T-cell (primary cell): ENCODE measurements at places on chromosomes 2 and 18.

DNA sequence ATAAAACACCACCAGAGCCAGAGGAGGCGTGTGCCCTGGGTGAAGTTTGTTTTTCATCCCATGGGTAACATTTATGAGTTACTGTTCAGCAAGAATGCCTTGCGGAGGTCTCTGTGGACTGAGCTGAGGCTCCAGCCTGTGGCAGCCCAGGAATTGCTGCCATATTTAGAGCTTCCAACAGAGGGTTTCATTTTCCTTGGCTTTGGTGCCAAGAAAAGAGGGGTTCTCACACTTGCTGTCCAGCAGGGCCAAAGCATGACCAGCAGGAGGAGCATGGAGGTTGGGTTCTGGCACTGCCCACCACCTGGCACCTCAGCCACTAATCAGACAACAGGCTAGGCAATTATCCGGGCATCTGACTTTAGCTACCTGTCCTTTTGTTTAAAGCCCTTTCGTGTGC lies 36.7 kb downstream of the EPAS1 start:
- no peak overlapping the region for H3K27ac ChIP-seq
- H3K4me1 ChIP-seq = peaks cover 9% of the 10 kb centered on the region
- no peaks in the 10 kb centered on the region for H3K27me3 ChIP-seq
- DNase-seq = no peak
- no peaks in the 10 kb centered on the region for H3K36me3 ChIP-seq

GRCh38 chr2:84931384-84931821 lies 25.9 kb downstream of the TMSB10 start:
- H3K27ac ChIP-seq = no peak overlapping the region
- H3K36me3 ChIP-seq = no peaks in the 10 kb centered on the region
- H3K4me1 ChIP-seq = peaks cover 29% of the 10 kb centered on the region
- no peak overlapping the region for H3K4me3 ChIP-seq
- DNase-seq = no peak
- H3K27me3 ChIP-seq = no peaks in the 10 kb centered on the region

- no peak for DNase-seq
- peaks cover 5% of the 10 kb centered on the region for H3K27me3 ChIP-seq
- H3K36me3 ChIP-seq = no peaks in the 10 kb centered on the region
- no peak overlapping the region for H3K4me3 ChIP-seq
- H3K27ac ChIP-seq = no peak overlapping the region
- H3K4me1 ChIP-seq = no peaks in the 10 kb centered on the region
These were observed 952 bp upstream of the UGT1A6 start for GRCh38 chr2:233691443-233692433.

GRCh38 chr2:206611191-206611590 lies 31.1 kb upstream of the FAM237A start:
- no peak for DNase-seq
- no peak overlapping the region for H3K4me3 ChIP-seq
- H3K27ac ChIP-seq = no peak overlapping the region
- H3K36me3 ChIP-seq = no peaks in the 10 kb centered on the region
- no peaks in the 10 kb centered on the region for H3K4me1 ChIP-seq

- no peak for DNase-seq
- H3K27me3 ChIP-seq = no peaks in the 10 kb centered on the region
- no peak overlapping the region for H3K27ac ChIP-seq
- no peak overlapping the region for H3K4me3 ChIP-seq
These were observed 38.0 kb upstream of the SLC16A14 start for GRCh38 chr2:230106771-230107170.

GRCh38 chr2:138029276-138029675 lies 65.0 kb downstream of the HNMT start:
- H3K27ac ChIP-seq = no peak overlapping the region
- peaks cover 3% of the 10 kb centered on the region for H3K27me3 ChIP-seq
- H3K4me1 ChIP-seq = no peaks in the 10 kb centered on the region
- DNase-seq = no peak
- no peaks in the 10 kb centered on the region for H3K36me3 ChIP-seq
- no peak overlapping the region for H3K4me3 ChIP-seq

GRCh38 chr2:96656540-96656939 lies 14.0 kb downstream of the FER1L5 start:
- H3K4me1 ChIP-seq = no peaks in the 10 kb centered on the region
- DNase-seq = no peak
- no peaks in the 10 kb centered on the region for H3K36me3 ChIP-seq
